Astrocyte of the spinal cord (primary cell): ENCODE measurements at places on chromosomes 2 and 18.

DNA sequence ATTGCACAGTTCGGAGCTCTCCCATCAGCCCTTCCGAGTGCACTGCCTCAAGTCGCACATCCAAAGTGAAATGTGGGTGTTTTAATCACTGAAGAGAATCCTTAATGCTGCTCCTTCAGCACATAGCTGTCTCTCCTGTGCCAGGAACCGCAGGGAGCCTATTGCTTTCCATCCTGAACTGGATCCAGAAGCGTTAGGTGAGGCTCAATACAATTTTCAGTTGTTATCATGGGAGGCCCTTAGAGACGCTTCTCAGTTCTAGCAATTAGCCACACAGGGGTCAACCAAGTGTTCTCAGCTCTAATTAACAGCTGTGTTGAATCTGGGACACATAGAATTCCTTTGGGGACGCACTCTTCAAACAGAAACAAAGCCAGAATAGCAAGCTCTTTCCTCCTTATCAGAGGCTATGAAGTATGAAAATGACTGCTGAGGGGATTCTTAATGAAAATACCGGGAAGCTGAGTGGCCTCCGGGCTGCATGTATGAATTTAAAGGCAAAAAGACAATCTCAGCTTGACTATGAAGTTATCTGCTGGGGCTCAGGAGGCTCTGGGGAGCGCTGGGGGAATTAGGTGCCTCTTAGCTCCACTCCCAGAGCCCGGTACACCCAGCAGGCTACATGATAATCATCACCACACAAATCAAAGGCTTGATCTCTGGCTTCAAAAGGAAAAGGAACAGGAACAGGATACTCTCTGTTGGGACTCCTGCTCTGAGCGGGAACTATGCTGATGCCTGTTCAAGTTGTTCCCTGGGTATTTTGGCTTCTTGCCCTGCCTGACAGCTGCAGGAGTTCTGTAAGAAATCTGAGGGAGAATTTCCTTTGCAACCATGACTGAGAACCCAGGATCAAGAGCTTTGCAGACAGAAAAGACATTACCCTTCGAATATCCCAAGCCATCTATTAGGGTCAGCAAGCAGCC lies 55.4 kb upstream of the NCOA1 start:
- DNase-seq = peak; percentile 81

DNA sequence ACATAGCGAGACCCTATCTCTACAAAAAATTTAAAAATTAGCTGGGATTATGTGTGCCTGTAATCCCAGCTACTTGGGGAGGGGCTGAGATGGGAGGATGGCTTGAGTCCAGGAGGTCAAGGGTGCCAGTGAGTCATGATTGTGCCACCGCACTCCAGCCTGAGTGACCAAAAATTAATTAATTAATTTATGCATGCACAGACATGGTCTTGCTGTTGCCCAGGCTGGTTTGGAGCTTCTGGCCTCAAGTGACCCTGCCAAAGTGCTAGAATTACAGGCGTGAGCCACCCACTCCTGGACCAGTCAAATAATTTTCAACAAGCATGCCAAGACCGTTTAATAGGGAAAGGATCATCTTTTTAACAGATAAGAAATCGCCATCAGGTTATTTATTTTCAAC lies 57.7 kb upstream of the TFCP2L1 start:
- no peak for DNase-seq

DNA sequence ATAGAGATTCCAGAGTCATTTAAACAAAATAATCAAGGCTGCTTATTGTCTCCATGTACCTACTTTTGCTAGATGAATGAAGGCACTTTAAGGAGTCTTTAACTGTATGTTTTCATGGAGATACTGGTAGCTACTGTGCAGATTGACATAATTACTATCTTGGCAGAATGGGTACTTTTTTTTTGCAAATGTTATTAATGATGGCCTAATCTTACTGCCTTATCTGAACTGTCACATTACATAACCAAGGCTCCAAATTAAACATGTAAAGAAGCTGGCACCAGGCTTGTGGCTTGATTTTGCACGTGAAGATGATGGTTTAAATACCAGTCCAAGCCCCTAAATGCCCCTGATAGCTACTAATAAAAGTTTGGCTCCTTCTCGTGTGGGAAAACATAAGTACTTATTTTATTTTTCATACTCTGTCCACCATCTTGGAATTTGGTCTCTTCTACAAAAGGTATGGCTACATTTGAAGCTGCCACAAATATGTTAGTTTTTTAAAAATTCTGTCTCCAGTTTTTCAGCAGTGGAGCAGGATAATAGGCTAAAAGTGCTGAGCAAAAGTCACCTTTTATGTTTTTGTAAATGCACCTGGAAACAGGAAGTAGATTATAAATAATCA lies 4.1 kb downstream of the TRIB2 start:
- no peak for DNase-seq

DNA sequence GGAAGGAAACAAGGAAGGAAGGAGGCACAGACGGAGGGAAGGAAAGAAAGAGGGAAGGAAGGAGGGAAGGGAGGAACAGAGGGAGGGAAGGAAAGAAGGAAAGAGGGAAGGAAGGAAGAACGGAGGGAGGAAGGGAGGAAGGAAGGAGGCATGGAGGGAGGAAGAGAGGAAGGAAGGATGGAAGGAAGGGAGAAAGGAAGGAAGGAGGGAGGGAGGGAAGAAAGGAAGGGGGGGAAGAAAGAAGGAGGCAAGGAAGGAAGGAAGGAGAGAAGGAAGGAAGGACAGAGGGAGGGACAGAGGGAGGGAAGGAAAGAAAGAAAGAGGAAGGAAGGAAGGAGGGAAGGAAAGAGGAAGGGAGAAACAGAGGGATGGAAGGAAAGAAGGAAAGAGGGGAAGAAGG lies 7.6 kb upstream of the ACOXL start:
- no peak for DNase-seq
